Foreskin keratinocyte (primary cell): ENCODE measurements at places on chromosomes 2 and 18. TPM values are rescaled to one million over a fixed set of nuclear protein-coding genes. Genes with fewer than 3 reads are reported as not detected.
A peak's percentile ranks its signal among the peaks of the same experiment; 100 is the strongest.

Gene RAB17
- total RNA-seq = 0.75 and 1.8 TPM in 2 replicates

Gene VWC2L
- total RNA-seq = not detected in 2 replicates

Gene LYG1
- 0.54 and 0.71 TPM in 2 replicates for total RNA-seq

Gene TLX2
- total RNA-seq = 0.10 TPM in 1 of 2 replicates, not detected in the other

Gene RESP18
- total RNA-seq = not detected in 2 replicates

Gene PID1
- total RNA-seq = 7.7 and 8.6 TPM in 2 replicates

GRCh38 chr2:30661173-30662107 lies 145.8 kb downstream of the CAPN13 start:
- peak; percentile 42 for DNase-seq

GRCh38 chr2:74871414-74871813 lies 37.5 kb downstream of the HK2 start:
- DNase-seq = no peak

DNA sequence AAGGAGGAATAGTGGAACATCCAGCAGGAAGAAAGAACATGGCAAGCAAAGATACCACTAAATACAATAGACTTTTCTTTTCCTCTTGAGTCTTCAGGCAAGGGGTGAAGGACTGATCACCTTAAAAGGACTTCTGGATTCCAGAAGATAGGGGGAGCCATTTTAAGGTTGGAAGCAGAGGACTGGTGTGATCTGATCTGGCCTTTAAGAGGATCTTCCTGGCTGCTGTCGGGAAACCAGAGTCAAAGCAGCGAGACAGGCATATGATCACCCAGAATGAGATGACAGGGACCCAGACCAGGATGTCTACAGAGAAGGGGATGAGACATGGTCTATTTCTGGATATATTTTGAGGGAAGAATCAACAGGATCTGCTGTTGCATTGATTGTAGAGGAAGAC lies 558.0 kb downstream of the STK39 start:
- DNase-seq = no peak

- DNase-seq = peak; percentile 42
Measured at GRCh38 chr18:11981543-11982366, 448 bp downstream of the IMPA2 start.

GRCh38 chr2:144275340-144275739 lies 244.6 kb downstream of the ZEB2 start:
- DNase-seq = no peak

DNA sequence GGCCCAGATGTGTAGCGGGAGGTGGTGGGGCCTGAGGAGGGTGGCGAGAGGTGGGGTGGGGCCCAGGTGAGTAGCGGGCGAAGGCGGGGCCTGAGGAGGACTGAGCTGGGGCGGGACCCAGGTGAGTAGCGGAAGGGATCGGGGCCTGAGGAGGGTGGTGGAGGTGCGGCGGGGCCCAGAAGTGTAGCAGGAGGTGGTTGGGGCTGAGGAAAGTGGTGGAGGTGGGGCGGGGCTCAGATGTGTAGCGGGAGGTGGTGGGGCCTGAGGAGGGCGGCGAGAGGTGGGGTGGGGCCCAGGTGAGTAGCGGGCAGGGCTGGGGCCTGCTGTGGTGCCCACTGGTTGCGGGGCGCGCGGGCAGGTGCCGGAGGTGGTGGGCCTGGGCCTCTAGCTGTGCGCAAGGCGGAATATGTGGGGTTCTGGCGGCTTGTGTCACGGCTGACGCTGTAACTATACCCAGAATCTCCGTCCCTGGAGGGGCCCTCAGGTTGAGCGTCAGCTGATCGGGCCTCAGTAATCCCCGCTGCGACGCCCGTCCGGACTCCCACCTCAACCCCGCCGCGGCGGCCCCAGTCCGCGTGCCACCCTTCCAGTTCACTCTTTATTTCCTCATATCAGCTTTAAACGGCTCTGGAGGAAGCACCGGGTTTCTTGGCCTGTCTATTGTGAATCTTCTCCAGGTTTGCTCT lies 866 bp upstream of the SF3B6 start:
- no peak for DNase-seq

DNA sequence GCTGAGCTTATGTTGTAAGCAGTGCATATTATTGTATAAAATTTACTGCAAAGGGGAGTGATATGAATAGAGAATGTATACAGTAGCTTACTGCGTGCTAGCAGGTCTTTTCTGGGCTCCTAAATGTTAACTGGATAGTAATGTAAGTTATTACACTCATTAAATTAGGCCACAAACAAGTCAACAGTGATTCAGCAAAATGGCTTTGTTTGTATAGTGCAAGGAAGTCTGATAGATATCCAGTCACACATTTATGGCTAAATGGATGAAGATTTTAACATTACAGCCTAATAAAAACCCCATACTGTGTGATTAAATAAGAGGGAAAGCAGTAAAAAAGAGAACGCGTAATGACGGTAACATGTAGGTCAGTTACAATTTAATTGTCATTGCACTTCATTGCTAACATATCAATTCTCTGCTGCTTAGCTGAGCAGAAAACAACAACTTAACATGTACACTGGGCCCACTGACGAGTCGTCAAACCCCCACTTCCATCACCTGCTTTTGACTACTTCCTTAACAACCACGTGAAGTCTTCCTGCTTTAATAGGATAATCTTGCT lies 665.0 kb upstream of the FANCL start:
- DNase-seq = no peak
